Type B pancreatic cell (in vitro differentiated cells): ENCODE measurements at places on chromosomes 7 and 10. TPM values are rescaled to one million over a fixed set of nuclear protein-coding genes. Genes with fewer than 3 reads are reported as not detected.

DNA sequence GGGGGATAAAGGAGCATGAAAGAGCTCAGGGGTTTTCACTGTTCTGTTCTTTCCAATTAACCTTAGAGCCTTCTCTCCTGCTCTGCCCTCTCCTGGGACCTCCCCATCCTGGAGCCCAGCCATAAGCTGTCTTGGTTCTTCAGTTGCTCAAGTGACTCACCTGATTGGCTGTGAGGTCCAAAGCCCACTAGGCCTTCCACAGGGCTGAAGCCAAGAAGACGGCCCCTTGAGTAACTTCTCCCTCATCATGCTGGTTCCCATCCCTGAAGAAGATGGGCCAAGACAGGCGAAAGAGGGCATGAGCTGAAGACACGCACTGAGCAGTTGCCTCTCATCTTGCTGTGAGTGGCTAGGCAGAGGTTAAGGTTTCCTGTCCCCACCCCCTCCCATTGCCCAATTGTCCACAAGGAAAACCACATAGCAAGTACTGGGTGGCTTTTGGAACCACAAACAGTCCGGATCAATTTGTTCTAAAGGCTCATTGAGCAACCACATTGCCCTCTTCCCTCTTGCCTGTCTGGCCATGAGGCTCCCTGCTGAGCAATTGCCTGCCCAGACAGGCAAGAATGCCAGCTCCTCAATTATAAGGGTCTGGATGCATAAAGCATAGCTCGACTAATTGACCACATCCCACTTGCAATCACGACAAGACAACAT, 43.9 kb upstream of the GPAM start:
- no peaks in the 10 kb centered on the region for H3K27me3 ChIP-seq
- peaks cover 12% of the 10 kb centered on the region for H3K4me1 ChIP-seq
- DNase-seq, result no peak
- H3K36me3 ChIP-seq, result no peaks in the 10 kb centered on the region

GRCh38 chr7:114720725-114721124, 201.2 kb upstream of the MDFIC start:
- no peaks in the 10 kb centered on the region for H3K36me3 ChIP-seq
- H3K4me1 ChIP-seq, result no peaks in the 10 kb centered on the region
- H3K27me3 ChIP-seq, result peaks cover 3% of the 10 kb centered on the region

DNA sequence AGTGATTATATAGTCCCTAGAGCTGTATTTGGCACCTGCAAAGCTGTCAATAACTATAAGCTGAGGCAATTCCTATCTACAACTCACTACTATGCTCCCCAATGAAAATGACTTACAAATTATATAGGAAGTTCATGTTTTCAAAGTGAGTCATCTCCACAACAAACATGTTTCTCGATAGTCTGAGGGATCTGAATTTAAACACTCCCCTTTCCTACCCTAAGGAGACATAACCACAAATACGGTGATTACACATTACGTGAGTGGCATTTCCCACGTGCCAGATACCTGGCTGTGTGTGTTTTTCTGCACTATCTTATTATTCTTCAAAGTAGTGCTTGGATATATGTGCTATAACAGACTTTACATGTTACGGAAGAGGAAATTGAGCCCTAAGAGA, 122.5 kb upstream of the C1QL3 start:
- no peaks in the 10 kb centered on the region for H3K27me3 ChIP-seq
- no peak for DNase-seq
- peaks cover 3% of the 10 kb centered on the region for H3K4me1 ChIP-seq
- no peak overlapping the region for H3K27ac ChIP-seq
- peaks cover 4% of the 10 kb centered on the region for H3K36me3 ChIP-seq
- H3K4me3 ChIP-seq, result no peak overlapping the region

Gene GFRA1
- 11.9 and 45.6 TPM in 2 replicates for total RNA-seq

Gene OPN1SW
- not detected in 2 replicates for total RNA-seq
